ENCODE measurements at places on chromosomes 1 and 21. TPM values are rescaled to one million over a fixed set of nuclear protein-coding genes. Genes with fewer than 3 reads are reported as not detected.
A peak's percentile ranks its signal among the peaks of the same experiment; 100 is the strongest.

The CFAP107 gene
- total RNA-seq: not detected

The ZBTB8A gene
- total RNA-seq: 0.18 TPM

The RAVER2 gene
- total RNA-seq: 1.0 TPM

DNA sequence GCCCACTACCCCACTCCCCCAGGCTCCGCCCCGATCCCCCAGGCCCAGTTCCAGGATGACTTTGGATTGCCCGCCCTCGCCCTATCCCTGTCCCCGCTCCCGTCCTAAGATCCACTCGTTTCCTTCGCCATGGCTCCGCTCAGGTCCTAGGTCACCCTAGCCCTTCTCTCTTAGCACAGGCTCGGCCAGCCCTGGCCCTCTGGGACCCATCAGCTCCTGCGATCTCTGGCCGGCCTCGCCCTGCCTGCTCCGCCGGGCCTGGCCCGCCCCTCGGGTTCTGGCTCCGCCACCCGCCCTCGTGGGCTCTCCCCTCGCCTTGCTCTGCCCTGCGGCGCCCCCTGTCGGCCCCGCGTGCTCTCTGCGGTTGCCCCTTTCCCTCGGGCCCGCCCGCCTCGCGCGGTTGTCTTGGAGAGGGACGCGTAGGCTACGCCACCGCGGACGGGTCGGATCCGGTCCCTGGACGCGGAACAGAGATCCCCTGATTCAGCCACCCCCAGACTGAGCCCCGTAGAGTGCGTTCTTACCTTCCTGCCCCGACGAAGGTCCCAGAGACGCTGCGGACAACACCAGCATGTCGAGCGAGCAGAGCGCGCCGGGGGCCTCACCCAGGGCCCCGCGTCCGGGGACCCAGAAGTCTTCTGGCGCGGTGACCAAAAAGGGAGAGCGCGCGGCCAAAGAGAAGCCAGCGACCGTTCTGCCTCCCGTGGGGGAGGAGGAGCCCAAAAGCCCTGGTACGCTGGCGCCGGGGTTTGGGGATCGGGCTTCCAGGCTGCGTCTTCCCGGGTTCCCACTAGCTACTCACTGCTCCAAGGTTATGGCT is at the start of gene LRRC71:
Gene LRRC71, plus strand, starts transcription at position 400 of the 820 bp plus-strand sequence. Its CDS starts 172 bp downstream, at position 572.
- DNase-seq: peak; percentile 89

GRCh38 chr1:28213315-28213714 is 19.5 kb downstream of the DNAJC8 start:
- no peak for DNase-seq

DNA sequence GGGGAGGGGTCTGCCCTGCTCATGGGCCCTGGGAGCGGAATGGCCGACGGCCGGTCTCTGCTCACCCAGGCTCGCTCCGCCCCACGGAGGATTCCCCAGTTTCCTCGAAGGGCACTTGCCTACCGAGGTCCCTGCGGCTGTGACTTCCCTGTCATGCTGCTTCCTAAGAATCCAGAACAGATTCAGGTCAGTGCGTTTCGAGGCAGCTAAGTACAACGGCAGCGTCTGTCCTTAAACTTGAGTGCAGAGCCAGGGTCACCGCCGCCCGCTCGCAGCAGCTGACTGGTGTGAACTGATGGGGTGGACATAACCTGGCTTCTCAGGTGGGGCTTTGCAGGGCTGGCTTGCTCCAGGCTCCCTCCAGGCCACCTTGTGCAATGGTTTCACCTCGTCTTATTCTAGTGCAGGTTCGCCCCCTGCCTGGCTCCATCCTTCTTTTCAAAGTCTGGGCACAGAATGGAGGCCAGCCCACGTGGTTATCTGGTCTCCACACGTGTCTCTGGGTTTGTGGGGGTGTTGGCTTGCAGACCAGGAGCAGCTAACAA is 7.6 kb upstream of the C1orf174 start:
- peak; percentile 50 for DNase-seq

DNA sequence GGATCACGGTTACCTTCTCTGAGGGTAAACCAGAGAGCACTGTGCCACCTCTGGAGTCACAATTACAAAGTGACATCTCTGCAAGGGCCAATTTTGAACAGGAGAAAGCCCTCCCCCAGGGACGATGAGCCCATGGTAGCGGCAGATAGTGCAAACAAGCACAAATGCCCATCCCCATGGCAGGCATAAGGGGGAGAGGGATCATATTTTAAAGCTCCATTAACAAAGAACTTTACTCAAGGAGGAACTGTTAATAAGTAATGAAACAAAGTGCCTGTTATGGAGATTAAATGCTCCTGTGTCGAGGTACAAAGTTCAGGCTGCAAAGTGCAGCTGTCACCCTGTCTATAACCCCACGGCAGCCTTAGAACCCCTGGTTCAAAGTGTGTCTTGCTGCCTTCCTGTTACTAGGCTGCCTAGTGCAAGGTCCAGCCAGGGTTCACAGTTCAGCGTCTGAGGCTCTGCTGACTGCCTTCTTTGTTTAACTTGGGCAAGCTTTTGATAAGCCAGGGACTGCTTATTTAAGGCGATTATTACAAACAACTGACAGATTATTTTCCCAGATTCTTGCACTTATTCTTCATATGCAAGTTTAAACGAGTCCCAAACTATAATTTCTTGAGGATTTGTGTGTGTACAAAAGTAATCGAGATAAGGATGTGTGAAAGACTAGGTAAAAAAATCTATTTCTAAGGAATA is 75.7 kb upstream of the NRIP1 start:
- no peak for DNase-seq

- no peak for DNase-seq
Measured at GRCh38 chr1:203166192-203166940, 9.3 kb downstream of the MYBPH start.

- no peak for DNase-seq
Measured at GRCh38 chr1:73331726-73332125, 866.2 kb downstream of the LRRIQ3 start.

DNA sequence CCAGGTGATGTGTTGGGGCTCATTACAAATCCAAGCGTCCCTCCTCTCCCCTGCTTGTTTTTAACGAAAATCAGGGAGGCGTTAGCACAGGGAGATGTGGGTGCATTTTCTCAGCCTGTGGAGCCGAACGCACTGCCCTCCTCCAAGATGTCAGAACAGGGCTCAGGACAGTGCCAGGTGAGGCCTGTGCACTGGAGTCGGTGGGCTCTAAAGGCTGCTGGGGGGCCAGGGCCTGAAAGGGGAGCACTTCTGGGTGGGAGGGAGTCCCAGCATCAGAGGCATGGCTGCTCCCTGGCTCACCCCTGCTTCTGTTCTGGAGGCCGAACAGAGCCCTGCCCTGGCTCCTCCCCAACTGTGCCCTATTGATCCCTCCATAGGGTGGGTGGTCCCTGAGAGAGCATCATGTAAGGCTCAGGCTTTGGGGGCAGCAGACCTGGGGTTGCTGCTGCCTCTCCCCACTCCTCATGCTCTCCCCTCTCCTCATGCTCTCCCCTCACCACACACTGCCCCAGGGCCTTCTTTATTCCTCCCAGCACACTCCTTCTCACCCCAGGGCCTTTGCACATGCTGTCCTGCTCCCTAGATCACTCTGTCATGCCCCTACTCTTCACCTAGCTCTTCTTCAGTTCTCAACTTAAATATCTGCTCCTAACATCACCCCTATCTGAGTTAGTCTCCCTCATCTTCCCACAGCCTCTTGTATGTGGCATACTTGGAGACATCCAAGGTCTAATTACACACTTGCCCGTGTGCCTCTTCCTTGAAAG is 725.2 kb downstream of the PTPRU start:
- DNase-seq: no peak

DNA sequence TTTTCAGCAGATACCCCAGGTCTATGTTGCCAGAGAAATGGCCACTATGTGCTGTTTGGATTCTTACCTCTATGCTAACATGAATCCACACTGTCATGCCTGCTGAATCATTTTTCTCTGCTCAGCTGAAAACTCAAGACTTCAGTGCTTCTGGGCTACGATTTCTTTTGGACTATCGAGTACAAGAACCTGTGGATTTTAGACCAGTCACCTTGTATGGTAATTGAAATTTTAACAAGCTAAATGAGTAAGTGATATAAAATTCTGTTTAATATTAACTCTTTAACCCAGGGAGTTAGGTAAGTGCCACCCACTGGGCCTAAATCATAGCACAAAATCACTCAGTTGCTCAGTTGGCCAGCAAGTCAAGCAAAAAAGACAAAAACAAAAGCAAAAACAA is 35.8 kb downstream of the LHX8 start:
- no peak for DNase-seq

DNA sequence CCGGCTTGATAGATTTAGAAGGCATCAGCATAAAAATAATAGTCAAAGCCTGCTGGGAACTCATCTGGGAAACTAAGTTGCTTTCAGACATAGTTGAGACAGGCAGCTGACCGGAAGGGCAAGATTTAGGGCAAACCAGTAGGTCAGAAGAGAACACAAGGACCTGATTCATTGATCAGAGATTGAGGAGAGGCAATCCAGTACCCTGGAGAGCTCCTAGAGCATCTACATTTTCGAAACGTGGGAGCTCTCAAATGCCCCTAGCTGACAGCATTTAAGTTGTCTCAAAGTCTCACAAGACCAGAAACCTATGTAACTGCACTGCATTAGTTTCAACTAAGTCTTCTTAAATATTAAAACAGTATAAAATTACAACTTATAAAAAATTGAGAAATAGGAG is 22.9 kb upstream of the MTF2 start:
- no peak for DNase-seq
